Activated CD4-positive, alpha-beta T cell treated with anti-CD3 and anti-CD28 coated beads, Interleukin-2, amount 10 ng/mL, durations not matched to agents 7 days and 5 days (primary cell): ENCODE measurements at places on chromosomes 1 and 21. TPM values are rescaled to one million over a fixed set of nuclear protein-coding genes. Genes with fewer than 3 reads are reported as not detected.

- DNase-seq: no peak
These were observed 3.0 kb downstream of the ANKRD45 start for GRCh38 chr1:173666646-173667045.

DNA sequence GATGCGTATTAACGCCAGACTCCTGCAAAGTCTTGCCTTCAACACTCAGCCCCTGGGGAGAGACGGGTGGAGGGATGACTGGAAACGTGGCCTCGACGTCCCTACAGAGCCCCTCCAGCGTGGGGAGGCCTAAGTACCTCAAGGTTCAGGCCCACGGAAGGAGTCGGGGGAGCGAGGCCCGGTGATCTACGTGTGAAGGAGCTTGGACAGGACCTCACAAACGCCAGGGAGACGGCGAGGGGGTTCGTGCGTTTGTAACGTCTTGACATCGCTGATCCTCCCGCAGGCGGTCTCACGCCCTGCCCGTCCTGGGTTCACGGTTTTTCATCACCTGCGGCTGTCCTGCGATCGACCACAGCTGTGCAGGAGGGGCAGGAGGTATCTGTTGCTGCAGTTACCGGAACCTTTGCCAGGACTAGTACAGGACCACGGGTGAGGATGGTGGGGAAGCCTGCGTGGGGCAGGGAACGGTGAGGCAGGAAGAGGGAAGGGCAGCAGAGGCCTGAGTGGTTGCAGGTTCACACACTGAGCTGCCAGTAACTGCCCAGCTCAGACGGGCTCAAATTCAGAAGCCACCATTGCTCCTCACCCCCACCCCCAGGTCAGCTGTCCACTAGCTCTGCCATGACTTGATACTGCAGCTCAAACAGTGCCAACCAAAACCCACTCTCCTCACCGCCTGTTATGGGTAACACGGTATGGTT is 889 bp upstream of the CCNL2 start:
- DNase-seq: peak; percentile 26

- no peak for DNase-seq
These were observed 126.2 kb upstream of the ETS2 start for GRCh38 chr21:38679534-38679933.

DNA sequence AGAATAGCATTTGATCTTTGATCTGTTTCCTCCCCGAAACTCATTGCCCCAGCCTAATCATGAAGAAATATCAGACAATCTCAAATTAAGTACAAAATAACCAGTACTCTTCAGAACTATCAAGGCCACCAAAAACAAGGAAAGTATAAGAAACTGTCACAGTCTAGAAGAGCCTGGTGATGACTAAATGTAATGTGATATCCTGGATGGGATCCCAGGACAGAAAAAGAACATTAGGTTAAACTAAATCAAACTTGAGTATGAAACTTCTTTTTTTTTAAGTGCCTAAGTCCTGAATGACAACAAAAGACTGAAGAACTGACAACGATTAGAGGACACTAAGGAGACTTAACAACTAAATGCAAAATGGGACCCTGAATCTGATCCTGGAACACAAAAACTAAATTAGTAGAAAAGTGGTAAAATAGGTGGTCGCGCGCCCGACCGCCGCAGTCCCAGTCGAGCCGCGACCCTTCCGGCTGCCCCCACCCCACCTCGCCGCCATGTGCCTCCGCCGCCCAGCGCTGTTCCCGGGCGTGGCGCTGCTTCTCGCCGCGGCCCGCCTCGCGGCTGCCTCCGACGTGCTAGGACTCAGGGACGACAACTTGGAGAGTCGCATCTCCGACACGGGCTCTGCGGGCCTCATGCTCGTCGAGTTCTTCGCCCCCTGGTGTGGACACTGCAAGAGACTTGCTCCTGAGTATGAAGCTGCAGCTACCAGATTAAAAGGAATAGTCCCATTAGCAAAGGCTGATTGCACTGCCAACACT is 5.5 kb upstream of the PRKAB2 start:
- no peak for DNase-seq

- DNase-seq: no peak
These were observed 126.9 kb downstream of the TBX15 start for GRCh38 chr1:118861216-118861615.

GRCh38 chr1:38118976-38119375 is 72.4 kb upstream of the POU3F1 start:
- DNase-seq: no peak

Gene C8A
- total RNA-seq: not detected
